Tracheal epithelial cell (primary cell): ENCODE measurements at places on chromosomes 16 and 17. TPM values are rescaled to one million over a fixed set of nuclear protein-coding genes. Genes with fewer than 3 reads are reported as not detected.

The TP53TG3F gene
- not detected in 2 replicates for total RNA-seq

The TAOK2 gene
- 25.2 and 28.7 TPM in 2 replicates for total RNA-seq

The ARHGAP27 gene
- 38.3 and 49.2 TPM in 2 replicates for total RNA-seq

The PHKB gene
- 36.0 and 52.3 TPM in 2 replicates for total RNA-seq

The SMIM36 gene
- under 0.01 TPM in 1 of 2 replicates, not detected in the other for total RNA-seq

The TAC4 gene
- not detected in 2 replicates for total RNA-seq

The FN3K gene
- 4.3 and 6.6 TPM in 2 replicates for total RNA-seq

The CCL18 gene
- not detected in 2 replicates for total RNA-seq

The G6PC1 gene
- total RNA-seq: under 0.01 TPM in 1 of 2 replicates, not detected in the other

The KRTAP4-9 gene
- total RNA-seq: not detected in 2 replicates

The RFNG gene
- total RNA-seq: 36.1 and 37.5 TPM in 2 replicates

The SHBG gene
- 0.43 and 0.48 TPM in 2 replicates for total RNA-seq

The SPATA22 gene
- 0.24 TPM in 1 of 2 replicates, not detected in the other for total RNA-seq

The KRTAP4-2 gene
- not detected in 2 replicates for total RNA-seq

The PEX12 gene
- 1.9 and 5.1 TPM in 2 replicates for total RNA-seq

The METRN gene
- 191 and 218 TPM in 2 replicates for total RNA-seq

The PGAP3 gene
- total RNA-seq: 9.6 and 11.5 TPM in 2 replicates

The PRRT2 gene
- total RNA-seq: not detected in 2 replicates

The NOL11 gene
- 28.4 and 33.2 TPM in 2 replicates for total RNA-seq

The MBTPS1 gene
- total RNA-seq: 58.6 and 63.3 TPM in 2 replicates

The SULT1A3 gene
- 3.6 and 4.3 TPM in 2 replicates for total RNA-seq

The SMIM22 gene
- total RNA-seq: 5.5 and 16.4 TPM in 2 replicates

The CACNG5 gene
- total RNA-seq: not detected in 2 replicates

The KRTAP4-3 gene
- total RNA-seq: not detected in 2 replicates

The SSTR5 gene
- total RNA-seq: not detected in 2 replicates

The MYOCD gene
- under 0.01 TPM in 1 of 2 replicates, not detected in the other for total RNA-seq

The EVPLL gene
- 0.24 and 4.0 TPM in 2 replicates for total RNA-seq

The TMEM235 gene
- not detected in 2 replicates for total RNA-seq

The KRTAP3-2 gene
- total RNA-seq: not detected in 2 replicates

The HIC1 gene
- total RNA-seq: 3.0 and 3.6 TPM in 2 replicates

The KRT222 gene
- not detected in 2 replicates for total RNA-seq

The ZMYND15 gene
- total RNA-seq: 0.21 and 1.2 TPM in 2 replicates

The SCIMP gene
- under 0.01 TPM in 1 of 2 replicates, not detected in the other for total RNA-seq

The ENPP7 gene
- total RNA-seq: not detected in 2 replicates

The TBC1D3C gene
- not detected in 2 replicates for total RNA-seq

The KRT14 gene
- total RNA-seq: 2,248 and 2,437 TPM in 2 replicates
